Nucleus accumbens (tissue), 56 donors: ENCODE measurements at places on chromosomes 7 and 10.

DNA sequence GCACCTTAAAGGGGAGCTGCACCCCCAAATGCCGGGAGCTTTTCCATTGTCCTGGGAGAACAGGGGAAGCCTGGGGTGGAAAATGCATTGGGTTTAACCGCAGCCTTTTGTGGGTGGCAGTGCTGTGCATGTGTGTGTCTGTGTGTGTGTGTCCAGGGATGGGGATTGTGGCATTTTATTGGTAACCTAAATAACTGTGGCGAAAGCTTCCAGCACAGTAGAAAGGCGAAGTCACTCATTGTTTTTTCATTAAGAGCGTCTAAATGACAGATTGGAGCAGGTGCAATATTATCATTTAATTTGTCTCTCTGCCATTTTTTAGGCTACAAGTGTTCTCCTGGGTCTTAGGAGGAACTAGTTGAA lies 55.1 kb downstream of the INSIG1 start:
- no peak for DNase-seq

DNA sequence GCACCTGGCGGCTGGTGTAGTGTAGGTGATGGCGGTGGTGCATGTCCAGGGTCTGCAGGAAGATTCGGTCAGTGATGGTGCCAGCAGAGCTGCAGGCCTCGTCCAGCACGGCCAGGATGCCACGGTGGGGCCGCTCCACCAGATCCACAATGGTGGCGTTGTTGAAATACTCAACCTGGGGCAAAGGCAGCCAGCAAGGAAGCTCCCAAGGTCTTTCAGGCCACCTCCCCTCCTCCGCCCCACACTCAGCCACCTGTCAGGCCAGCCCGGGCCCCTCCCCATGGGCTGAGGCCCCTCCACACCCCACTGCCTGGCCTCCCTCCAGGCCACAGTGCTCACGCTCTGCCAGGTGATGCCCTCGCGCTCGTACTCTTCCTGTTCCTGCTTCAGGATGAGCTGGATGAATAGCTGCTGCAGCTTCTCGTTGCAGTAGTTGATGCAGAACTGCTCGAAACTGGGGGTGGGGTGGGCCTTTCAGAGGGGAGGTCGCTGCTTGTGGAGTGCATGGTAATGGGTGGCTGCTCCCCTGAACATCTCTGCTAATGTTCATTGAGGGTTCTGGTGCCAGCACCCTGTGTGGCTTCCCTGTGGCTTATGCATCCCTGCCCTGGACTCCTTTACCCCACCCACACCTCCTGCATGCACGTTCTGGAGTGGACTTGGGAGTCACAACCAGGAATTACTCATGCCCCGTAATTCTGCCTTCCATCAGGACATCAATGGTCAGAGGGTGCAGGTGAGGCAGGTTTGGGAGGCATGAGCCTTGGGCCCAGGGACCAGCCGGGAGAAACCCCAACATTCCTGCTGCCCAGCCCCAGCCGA lies 8.9 kb downstream of the MYO1G start:
- no peak for DNase-seq

GRCh38 chr10:19570120-19570519 lies 246.1 kb upstream of the PLXDC2 start:
- no peak for DNase-seq

- DNase-seq: no peak
These were observed 140.4 kb upstream of the AUTS2 start for GRCh38 chr7:69457595-69458504.

DNA sequence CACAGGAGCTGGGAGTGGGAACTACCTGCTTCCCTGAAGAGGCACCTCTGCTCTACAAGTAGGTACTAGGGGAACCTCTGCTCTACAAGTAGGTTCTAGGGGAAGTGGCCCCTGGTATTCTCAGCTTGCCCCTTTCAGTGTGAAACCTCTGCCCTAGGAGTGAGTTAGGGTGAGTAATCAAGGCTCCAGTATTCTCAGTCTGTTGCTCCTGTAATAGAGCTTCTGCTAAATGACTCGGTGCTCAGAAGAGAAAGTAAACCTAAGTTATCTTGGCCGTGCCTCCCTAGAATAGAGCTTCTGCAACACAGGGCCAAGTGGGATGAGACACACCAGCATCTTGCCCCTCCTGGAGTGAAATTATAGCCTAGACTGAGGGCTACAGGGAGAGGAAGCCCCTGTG lies 13.4 kb upstream of the RASSF4 start:
- DNase-seq: no peak

DNA sequence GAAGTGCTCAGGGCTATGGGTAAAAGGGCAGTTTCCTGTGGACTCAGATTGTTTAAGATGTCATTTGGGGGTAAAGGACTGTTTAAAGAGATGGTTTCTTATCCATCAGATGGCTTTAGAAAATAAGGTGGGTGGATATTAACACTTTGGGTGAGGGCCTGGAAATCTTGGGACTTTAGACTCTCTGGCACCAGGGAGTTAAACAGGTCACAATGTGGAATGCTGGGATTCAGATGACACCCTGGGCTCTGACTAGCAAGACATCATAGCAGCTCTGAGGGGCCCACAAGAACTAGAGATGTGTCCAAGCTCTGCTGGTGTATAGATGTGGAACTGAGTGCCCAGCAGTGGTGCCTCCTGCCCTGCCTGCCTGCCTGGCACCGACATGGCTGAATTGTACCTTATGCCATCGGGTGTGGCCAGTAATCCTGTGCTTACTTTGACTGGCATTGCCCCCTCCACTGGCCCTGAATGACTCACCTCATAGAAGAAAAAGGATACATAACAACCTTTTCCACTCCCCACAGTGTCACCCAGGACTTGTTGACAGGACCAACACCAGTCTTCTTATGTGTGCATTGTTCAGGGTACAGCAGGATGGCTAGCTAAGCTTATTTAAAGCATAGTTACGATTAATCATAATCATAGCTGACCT lies 100.0 kb upstream of the PRR15 start:
- DNase-seq: no peak

- no peak for DNase-seq
These were observed 33.6 kb downstream of the AOAH start for GRCh38 chr7:36690514-36691187.

- DNase-seq: no peak
These were observed 18.3 kb downstream of the STEAP1B start for GRCh38 chr7:22481726-22482125.

GRCh38 chr10:27714349-27714748 lies 31.3 kb downstream of the MKX start:
- DNase-seq: no peak

DNA sequence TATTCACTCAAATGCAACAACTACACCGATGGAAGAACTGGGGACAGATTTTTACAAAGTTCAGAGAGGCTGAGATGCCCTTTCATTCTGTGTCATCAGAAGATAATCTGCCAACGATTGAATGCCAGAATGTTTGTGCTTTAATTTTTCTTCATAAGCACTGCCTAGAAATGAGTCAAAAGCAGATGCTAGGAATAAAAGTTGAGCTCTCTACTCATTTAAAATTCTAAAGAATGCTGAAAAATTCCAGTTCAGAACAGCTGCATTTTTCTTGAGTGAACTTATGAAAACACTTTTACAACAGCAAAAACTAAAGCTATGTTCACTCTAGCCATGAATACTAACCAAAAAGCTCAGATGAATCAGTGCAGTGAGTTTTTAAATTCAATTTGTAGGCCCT lies 22.3 kb upstream of the FAM133B start:
- DNase-seq: no peak

DNA sequence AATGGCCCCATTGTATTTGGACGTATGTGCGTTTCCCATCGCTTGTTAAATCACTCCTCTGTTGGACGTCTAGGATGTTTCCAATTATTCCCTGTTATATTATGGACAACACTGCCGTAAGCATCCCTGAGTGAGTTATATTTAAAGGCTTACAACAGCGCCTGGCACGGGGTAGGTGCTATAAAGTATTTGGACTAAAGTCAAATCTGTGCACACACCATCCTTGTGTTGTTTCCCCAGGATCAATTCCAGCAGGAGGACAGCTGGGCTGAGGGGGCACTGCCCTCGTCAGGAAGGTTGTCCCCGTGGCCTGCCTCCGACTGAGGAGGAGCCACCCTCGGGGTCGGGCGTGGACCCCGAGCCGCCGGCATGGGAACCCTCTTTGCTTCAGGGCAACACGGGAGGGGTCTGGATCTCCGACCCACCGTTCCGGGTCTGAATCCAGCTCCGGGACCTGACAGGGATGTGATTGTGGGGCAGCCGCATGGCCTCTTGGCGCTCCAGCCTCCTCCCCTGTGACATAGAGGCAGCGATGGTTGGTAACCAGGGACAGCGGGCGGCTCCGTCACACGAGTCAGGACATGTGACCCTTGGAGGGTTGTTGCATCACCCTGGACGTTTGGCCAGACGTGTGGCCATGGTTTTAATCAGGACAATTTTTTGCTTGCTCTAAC lies 1.5 kb upstream of the JAKMIP3 start:
- DNase-seq: no peak

GRCh38 chr10:49138361-49138891 lies 4.6 kb upstream of the FAM170B start:
- DNase-seq: no peak

DNA sequence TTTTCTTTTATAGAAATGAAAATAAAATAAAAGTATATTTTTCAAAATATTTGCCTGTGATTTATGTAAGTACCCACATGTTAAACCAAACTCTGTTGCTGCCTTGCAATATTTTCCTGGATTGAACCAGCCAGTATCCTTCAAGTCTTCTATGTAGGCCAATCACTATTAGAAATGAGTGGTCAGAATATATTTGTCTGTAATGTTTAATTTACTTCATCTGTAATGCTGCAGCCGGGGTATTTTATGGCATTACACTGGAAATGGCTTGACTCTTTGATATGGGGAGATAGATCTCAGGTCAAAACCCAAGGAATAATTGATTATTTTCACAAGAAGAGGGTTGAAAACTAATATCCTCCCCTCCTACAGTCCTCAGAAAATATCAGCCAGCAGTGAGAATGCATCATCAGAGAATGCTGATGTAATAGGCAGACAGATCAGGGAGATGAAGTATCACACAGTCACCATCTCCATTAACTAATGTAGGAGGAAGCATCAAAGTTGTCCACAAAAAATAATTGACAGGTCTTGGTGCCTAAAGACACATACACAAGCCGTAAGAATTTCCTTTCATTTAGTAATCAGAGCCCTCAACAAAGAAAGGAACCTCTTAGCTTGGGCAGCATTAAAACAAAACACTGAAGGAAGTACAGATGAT lies 82.5 kb downstream of the VWDE start:
- no peak for DNase-seq

DNA sequence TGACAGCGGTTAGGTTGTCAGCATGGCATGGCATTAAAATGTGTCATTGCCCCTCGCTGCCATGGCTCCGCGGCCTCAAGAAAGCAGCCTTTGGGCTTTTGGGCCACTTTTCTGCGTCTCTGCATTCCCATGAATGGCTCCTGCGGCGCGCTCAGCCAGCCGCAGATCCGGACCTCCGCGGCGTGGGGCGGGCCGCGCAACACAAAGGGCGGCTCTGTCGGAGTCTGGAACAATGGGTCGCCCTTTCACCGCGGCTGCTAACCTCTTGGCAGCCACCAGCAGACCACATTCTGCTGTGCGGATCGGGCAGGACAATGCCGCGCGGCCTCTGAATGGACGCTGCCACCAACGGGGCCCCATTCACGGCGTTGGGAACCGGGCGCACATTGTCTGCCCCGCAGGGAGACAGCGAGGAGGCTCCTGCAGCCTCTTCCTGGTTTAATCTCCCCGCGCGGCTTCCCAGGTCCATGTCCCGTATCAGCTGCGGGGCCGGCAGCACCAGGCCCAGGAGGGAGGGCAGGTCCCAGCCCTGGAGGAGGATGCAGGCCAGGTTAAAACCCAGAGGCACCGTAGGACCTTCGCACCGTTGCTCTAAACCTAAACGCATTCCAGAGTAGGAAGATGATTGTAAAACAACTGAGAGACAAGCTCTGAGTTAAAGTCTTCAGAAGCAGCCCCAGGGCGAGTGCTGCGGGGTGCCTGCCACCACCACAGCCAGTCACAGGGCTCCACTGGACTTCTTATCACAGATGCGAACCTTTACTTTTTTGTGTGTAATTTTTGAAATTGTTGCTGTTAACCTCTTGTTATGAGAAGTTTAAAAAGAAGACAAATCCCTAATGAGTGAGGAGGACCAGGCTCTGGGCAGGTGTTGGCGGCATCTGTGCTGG lies 71.6 kb downstream of the NKX6-2 start:
- DNase-seq: peak; percentile 87

GRCh38 chr7:41418337-41418736 lies 284.6 kb downstream of the INHBA start:
- no peak for DNase-seq

DNA sequence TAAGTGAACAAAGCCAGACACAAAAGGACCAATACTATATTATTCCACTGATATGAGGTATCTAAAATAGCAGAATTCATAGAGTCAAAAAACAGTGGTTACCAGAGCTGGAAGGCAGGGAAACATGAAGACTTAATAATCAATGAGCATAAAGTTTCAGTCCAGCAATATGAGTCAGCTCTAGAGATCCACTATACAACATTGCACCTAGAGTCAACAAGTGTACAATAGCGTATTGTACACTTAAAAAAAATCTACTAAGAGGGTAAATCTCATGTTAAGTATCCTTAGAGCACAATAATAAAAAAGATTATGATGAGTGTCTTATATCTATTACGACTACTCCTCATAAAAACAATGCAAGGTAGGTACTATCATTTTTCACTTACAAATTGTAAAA lies 36.1 kb downstream of the C10orf90 start:
- no peak for DNase-seq

DNA sequence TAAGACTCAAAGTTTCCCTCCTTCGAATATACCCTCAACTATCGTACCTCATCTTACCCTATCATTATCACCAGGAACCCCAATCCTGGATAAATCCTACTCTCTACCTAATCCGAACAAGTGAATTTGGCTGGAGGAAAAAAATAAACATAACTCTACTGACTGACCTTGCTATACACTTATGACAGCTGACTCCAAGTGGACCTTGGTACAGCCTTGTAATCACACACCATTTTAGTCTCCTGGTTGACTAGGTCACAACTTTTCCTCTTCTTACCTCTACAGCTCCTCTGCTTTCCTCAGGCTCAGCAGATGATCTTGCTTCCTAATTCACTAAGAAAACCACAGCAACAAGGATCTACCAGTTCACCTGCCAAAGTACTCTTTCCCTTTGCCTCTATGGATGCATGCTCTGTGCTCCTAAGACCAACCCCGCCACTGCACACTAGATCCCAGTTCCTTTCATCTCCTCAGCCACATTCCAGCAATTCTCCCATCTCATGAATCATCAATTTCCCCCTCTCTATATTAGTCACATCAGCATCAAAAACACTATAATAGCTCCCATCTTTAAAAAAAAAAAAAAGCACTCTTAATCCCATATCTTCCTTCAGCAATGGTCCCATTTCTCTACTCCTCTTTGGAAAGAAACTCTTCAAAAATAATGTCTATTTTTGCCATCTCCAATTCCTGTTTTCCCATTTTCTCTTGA lies 35.5 kb downstream of the COA1 start:
- DNase-seq: no peak

- DNase-seq: no peak
These were observed 25.0 kb downstream of the GPR22 start for GRCh38 chr7:107494884-107495283.

- no peak for DNase-seq
These were observed 143.8 kb downstream of the AVL9 start for GRCh38 chr7:32639122-32639521.

- no peak for DNase-seq
These were observed 289.3 kb downstream of the PTEN start for GRCh38 chr10:88152728-88153133.

- DNase-seq: no peak
These were observed 58.4 kb upstream of the SPOCK2 start for GRCh38 chr10:72146559-72147323.
